CD4-positive, alpha-beta T cell treated with Interleukin-21 for 1 hour (primary cell): ENCODE measurements at places on chromosomes 3 and 15.

DNA sequence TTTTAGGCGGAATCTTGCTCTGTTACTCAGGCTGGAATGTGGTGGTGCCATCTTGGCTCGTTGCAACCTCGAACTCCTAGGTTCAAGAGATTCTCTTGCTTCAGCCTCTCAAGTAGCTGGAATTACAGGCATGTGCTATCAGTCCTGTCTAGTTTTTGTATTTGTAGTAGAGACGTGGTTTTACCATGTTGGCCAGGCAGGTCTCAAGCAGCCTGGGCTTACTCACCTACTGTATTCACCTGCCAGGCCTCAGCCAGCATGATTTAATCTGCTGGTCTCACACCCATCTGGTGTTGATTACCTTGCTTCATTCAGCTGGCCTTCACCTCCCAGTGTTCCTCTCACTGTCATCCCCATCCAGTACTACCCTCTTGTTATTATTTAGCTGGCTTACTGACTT lies 102.0 kb downstream of the IL12A start:
- DNase-seq, result no peak

DNA sequence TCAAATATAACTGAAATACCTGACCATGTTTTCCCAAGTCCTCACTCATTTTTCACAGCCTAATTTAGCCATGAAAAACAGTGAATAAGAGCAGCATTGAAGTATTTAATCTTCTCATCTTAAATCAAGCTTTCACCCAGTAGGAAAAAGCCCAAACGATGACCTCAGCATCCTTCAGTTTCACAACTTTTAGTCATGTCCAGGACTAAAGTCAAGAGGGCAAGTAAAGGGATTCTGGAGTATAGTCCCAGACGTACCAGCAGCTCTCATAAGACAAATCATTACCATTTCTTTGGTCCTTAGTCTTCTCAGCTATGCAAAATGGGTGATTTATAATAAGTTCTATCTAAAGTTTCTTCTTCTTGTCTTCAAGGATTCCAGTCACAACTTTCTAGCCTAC lies 237.3 kb downstream of the IL5RA start:
- DNase-seq, result no peak

DNA sequence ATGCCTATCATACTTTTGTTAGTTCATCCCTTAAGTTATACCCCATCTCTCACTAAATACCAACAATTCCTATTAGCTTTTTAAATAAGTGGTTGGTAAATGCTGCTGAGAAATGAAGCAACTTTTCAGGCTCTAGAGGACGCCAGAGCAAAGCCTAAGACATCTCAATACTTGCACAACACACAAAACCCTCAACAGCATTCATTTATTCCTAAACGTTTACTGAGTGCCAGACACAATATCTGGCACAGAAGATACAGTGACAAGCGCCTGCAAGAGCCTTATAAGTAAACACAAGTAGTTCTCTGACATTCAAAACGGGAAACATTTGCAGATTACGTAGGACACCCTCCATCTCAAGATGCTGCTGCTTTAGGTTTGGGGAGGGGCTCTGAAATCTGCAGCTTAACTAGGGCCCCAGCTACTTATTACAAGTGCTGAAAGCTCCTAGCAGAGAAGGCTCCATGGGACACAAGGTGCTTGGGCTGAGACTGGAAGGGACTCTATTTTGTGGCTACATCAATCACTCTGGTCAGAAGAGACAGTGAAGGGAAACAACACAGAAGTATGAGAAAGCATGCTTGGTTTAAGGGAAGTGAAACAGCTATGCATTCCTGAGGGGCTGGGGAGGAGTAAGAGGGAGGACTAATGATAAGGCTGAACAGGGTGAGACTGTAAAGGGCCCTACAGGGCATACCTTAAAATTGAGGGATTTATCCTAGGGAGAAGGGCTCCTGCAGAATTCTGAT lies 311.3 kb downstream of the PLCL2 start:
- no peak for DNase-seq

- DNase-seq, result peak; percentile 6
Measured at GRCh38 chr3:129558081-129558771, 15.3 kb downstream of the H1-8 start.

DNA sequence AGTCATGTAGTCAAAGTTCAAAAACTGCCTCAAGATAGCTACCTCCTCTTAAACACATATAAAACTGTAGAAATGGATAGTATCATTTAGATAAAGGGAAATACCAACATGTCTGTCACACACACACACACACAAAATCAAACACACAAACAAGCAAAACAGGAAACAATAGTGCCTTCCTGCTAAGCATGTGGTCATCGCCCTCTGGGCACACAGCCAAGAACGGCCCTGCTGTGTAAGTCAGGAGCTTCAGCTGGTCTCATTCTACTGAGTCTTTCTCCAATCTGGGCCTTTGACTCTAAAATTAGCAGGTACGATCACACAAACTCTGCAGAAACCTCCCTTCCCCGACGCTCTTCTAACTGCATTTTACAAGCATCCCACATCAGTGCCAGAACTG lies 272.2 kb upstream of the CHRNA7 start:
- no peak for DNase-seq

DNA sequence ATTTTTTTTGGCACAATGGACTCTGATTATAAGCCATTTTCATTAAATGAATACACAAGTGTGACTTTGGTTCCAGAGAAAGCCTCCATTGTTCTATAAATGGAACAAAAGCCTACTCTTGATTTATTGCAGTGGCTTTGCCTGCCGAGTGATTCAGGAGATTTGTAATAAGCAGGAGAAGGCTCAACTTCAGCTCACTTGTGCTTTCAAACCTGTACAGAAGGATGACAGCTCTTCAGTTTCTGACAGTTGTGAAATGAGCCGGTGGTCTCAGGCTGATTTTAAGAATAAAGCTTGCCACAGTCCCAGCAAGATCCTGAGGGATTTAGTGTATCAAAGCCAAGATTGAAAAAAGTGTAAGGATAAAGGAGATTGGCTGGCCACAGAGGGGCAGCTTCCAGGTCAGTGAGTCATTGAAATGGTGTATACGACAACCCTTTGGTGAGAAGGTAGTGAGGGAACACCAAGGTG lies 438.8 kb upstream of the TGFBR2 start:
- no peak for DNase-seq

DNA sequence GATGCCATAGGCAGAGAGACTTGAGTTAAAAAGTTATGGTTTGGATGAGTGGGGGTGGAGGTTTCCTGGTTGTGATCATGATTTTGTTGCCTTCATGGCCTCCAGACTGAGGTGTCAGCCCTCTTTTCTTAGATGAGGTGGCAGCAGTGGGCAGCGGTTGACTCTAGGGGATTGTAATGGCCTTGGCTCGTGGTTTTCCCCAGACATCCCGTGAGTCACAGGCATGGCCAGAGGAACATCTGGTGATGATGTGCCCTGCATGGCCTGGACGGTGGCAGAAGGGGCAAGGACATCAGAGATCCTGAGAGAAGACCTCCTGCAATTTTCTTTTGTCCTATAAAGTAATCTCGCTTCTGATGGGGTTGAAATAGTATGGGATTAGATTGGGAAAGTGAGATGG lies 12.4 kb downstream of the RETNLB start:
- DNase-seq, result no peak

DNA sequence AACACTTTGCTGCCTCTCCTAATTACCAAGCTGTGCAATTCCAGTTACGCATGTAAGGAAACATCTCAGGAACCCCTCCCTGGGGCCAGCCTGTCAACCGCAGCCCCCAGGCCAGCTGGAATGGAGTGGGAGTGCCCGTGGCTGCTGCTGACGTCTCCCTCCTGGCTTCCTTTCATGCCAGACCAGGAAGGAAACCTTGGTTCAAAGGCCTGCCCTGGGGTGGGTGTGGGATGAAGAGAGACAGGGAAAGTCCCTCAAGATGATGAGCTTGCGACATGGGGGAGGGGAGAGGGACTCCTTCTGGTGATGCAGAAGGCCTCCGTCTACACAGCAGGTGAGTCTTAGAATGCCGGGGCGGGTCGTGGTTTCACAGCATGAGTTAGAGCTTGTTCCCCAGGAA lies 11.4 kb upstream of the CYP11A1 start:
- no peak for DNase-seq

DNA sequence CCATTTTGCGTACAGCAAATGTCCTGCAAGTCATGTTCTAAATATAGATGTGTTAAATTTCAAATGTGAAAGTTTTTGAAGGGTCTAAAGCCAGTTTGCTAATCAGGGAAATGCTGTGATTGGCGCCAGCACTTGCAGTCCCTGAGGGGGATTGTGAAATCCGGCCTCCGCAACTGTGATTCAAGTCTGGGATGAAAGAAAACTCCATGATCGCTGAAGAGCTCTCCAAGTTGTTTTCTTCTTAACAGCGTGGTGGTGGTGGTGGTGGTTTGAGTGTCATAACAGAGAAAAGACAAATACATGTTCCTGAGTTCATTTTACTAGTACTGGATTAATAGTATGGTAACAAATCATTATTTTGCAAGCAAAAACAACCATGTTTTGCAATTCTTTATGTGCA lies 51.8 kb downstream of the MITF start:
- no peak for DNase-seq

DNA sequence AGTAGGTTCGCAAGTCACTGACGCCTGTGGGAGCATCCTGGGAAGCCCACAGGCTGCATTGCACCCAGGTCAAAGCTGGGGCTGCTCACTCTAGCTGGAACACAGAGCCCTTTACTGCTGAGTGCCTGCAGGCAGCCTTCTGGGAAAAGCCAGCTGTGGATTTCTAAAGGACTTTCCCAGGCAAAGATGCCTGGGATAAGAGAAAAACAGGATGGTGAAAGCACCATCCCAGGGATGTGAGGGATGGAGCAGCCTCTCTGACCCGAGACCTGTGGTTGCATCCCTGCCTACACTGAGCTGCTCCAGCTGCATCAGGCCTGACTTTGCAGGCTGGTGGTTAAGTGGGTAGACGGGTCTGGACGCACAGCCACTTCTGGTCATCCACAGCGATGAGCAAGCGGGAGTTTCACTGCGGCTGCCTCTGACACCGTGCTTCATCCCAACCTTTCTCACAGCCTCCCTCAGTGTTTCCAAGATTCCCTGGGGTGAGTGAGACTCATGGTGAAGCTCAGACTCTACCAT lies 52.5 kb upstream of the AMOTL2 start:
- no peak for DNase-seq

DNA sequence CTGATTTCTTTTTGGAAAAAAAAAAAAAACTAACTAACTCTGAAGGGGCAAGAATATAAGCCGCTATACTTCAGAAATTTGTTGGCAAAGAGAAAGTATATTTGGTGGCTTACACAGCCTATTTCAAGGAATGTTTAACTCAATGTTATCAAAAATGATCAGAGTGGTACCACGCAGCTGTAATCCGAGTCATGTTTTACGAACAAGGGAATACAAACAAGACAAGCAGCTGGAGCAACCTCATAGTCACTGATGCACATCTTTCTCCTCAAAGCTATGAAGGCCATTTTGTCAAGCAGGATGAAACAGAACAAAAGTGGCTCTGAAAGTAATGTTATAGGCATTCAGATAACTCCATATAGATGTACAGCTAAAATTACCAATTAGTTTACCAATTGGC lies 81.2 kb downstream of the SCAPER start:
- no peak for DNase-seq

DNA sequence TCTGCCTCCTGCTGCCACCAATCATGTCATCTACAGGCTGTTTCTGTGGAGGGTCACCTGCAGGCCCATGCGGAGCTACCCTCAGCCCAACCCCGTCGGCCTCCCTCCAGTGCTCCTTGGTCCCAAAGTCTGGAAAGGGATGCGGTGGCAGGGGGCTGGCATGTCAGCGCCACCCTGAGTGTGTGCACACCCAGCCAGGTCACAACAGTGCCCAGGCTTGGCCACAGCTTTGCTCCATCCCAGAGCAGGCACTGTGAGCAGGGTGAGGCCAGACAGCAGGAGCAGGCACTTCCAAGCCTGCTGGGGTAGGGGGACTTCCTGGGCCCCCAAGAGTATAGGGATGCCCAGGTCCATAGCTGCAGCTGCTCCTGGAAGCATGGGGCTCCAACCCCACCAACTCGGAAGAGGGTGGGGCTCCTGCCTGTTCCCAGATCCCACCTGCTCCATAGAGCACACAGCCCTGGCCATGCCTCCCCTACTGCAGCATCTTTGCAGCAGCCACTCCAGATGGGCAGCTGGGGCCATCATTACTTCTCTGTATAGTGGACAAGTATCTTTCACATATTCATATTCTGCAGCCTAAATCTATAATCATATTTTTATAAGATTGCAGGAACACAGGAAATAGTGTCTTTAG lies 109.3 kb downstream of the CBLB start:
- no peak for DNase-seq

DNA sequence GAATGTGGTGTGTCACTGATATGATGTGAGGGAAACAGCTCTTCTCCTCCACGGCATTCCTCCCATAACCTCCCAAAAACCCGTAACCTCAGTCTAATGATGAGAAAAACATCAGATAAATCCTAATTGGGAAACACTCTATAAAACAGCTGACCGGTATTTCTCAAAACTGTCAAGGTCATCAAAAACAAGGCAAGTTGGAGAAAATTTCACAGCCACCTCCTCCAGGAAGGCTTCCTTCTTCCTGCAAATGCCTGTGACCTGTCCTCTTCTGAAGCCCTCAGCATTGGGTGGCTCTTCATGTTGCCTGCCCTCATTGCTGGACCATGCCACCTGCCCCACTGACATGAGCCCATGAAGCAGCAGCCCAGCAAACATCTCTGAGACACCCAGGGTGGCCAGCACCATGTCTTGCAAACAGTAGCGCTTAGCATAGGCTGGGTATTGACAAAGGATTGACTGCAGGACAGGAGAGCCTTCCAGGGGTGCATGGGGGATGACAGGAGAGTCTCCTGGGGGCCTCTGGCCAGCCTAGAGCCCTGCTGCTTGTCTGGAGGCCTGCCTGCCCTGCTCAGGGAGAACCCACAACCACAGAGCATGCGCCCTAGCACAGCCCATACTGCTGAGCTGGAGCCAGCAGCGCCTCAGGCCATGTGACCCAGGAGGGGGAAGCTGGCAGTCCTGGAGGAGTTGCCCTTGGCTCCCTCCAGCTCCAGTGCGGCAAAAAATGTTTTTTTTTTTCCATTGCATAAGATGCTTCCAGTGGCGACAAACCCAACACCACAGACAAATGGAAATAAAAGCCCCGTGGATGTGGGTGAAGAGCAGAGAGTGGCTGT lies 49.7 kb downstream of the XXYLT1 start:
- no peak for DNase-seq

GRCh38 chr3:194779729-194780224 lies 94.1 kb downstream of the FAM43A start:
- no peak for DNase-seq

DNA sequence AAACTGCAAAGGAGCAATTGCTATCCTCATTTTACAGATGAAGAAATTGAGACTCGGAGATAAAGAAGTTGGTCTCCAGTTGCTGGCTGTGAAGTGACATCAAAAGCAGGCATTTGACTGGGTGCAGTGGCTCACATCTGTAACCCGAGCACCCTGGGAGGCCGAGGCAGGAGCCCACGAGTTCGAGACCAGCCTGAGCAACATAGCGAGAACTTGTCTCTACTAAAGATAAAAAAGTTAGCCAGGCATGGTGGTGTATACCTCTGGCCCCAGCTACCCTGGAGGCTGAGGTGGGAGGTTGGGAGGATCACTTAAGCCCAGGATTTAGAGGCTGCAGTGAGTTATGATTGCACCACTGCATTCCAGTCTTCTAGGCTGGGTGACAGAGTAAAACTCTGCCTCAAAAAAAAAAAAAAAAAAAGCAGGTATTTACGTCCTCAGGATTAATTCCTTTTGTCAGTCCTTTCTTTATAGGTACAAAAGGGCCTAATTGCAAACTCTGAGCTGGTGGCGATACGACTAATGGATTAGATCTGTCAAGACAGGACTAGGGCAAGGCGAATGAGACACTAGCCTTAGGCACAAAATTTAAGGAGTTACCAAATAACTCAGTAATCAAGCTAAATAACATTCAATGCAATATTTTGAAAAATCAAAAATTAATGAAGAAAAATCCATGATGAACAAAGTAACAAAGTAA lies 5.9 kb upstream of the DNASE1L3 start:
- no peak for DNase-seq

- no peak for DNase-seq
Measured at GRCh38 chr3:125191730-125192129, 20.8 kb downstream of the SLC12A8 start.
